ENCODE measurements at places on chromosomes 1 and 21. TPM values are rescaled to one million over a fixed set of nuclear protein-coding genes. Genes with fewer than 3 reads are reported as not detected.

The SIPA1L2 gene
- 10.8 TPM for total RNA-seq

The OR2T33 gene
- total RNA-seq = not detected

The AMY1C gene
- not detected for total RNA-seq

The TSPEAR gene
- total RNA-seq = not detected

The NLRP3 gene
- total RNA-seq = 0.34 TPM

The RAP1GAP gene
- 2.1 TPM for total RNA-seq

The GJC2 gene
- 0.16 TPM for total RNA-seq

The LYSMD1 gene
- 36.1 TPM for total RNA-seq

The FAM151A gene
- not detected for total RNA-seq

Measured in activated naive CD4-positive, alpha-beta T cell treated with anti-CD3 and anti-CD28 coated beads, Interleukin-2, amount 50 U/mL, for 72 hours (primary cell).